ENCODE measurements at places on chromosomes 1 and 21. TPM values are rescaled to one million over a fixed set of nuclear protein-coding genes. Genes with fewer than 3 reads are reported as not detected.

GBP7 gene
- total RNA-seq, result not detected

FAM229A gene
- 1.9 TPM for total RNA-seq

RSPH1 gene
- total RNA-seq, result not detected

MR1 gene
- total RNA-seq, result 16.3 TPM

RAB25 gene
- not detected for total RNA-seq

TNFRSF8 gene
- 0.23 TPM for total RNA-seq

C1QA gene
- total RNA-seq, result not detected

LCE4A gene
- total RNA-seq, result not detected

LCE6A gene
- not detected for total RNA-seq

RGS4 gene
- 31.8 TPM for total RNA-seq

TINAGL1 gene
- 278 TPM for total RNA-seq

KRTAP10-5 gene
- total RNA-seq, result not detected

TTC4 gene
- 13.5 TPM for total RNA-seq

CLCA1 gene
- total RNA-seq, result under 0.01 TPM

NR1I3 gene
- not detected for total RNA-seq

ACKR1 gene
- total RNA-seq, result not detected

LBR gene
- total RNA-seq, result 20.8 TPM

KAZN gene
- total RNA-seq, result 10.9 TPM

RPE65 gene
- total RNA-seq, result not detected

VANGL2 gene
- total RNA-seq, result 1.7 TPM

KCNE1 gene
- 0.23 TPM for total RNA-seq
